ENCODE measurements at places on chromosomes 2 and 18. TPM values are rescaled to one million over a fixed set of nuclear protein-coding genes. Genes with fewer than 3 reads are reported as not detected.

DNA sequence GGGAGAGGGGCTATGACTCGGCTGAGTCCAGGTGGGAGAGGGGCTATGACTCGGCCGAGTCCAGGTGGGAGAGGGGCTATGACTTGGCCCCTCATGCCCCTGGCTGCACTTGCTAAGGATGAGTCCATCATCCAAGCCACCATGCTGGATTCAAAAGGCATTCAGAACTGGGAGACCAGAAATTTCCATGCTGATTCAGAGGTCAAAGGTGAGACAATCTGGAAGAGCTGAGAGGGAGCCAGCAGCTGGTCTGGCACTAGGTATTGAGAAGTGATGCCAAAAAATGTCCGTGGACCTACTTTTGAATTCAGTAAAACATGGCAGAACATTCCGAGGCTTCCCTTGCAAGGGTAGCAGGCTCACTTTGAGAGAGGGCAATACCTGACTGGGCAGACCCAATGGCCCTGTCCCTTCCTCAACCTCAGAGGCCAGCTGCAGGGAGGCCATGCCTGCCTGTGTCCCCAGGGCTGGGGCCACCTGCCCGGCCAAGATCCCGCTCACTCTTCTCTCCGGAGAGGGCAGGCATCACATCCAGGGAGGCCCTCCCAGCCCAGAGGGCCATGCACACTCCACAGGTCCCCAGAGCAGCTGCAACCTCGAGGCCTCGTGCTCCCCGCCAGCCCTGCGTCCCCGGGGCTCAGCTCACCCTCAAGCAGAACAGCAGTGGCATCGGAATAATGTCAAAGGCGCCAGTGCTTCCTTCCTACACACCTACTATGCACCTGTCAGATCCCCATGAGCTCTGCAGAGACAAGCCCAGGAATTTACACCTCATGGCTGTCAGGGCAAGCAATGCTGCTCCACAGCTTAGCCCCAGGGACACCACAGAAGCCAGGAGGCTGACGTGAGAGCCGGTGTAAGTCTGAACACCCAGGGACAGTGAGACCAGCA is 80.2 kb upstream of the GPC1 start:
- no peaks in the 10 kb centered on the region for H3K27me3 ChIP-seq
- no peak overlapping the region for H3K27ac ChIP-seq
- no peaks in the 10 kb centered on the region for H3K4me1 ChIP-seq
- H3K4me3 ChIP-seq, result no peak overlapping the region
- DNase-seq, result no peak

SLC9A4 gene
- total RNA-seq, result 0.81 TPM

- no peak for DNase-seq
- no peaks in the 10 kb centered on the region for H3K27me3 ChIP-seq
- H3K36me3 ChIP-seq, result no peaks in the 10 kb centered on the region
- H3K4me3 ChIP-seq, result no peak overlapping the region
- no peak overlapping the region for H3K27ac ChIP-seq
Observed at GRCh38 chr2:30865892-30866681, 58.8 kb upstream of the CAPN13 start.

GRCh38 chr2:88123164-88123974 is 4.5 kb downstream of the FABP1 start:
- no peak for DNase-seq
- no peak overlapping the region for H3K27ac ChIP-seq
- no peaks in the 10 kb centered on the region for H3K4me1 ChIP-seq
- no peaks in the 10 kb centered on the region for H3K27me3 ChIP-seq
- H3K4me3 ChIP-seq, result no peak overlapping the region
- no peaks in the 10 kb centered on the region for H3K36me3 ChIP-seq

MAP4K3 gene
- 59.6 TPM for total RNA-seq

DNA sequence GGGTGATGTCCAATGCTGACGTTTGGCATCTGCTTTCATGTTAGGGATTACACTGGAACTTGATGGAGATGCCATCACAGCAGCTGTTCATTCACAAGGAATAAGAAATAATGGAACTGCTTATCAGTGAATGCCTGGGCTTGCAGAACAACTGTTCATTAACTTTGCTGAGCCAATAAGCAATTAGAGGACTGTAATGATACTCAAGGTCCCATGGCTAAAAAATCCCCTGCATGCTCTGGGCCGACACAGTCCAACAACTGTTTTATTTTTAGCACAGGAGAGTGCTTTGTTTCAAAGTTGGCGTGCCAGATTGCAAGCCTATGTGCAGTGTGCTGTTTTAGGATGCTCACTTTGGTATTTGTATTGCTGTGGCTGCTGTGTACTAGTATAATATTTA is 408.0 kb upstream of the RGPD4 start:
- no peaks in the 10 kb centered on the region for H3K27me3 ChIP-seq
- no peak overlapping the region for H3K27ac ChIP-seq
- no peak overlapping the region for H3K4me3 ChIP-seq
- H3K36me3 ChIP-seq, result no peaks in the 10 kb centered on the region
- no peak for DNase-seq
- H3K4me1 ChIP-seq, result no peaks in the 10 kb centered on the region

GRCh38 chr2:55438391-55439100 is 18.9 kb upstream of the CCDC88A start:
- H3K4me3 ChIP-seq, result no peak overlapping the region
- no peaks in the 10 kb centered on the region for H3K4me1 ChIP-seq
- no peaks in the 10 kb centered on the region for H3K36me3 ChIP-seq
- DNase-seq, result no peak
- no peak overlapping the region for H3K27ac ChIP-seq

GRCh38 chr2:118169359-118170005 is 81.2 kb downstream of the INSIG2 start:
- no peaks in the 10 kb centered on the region for H3K36me3 ChIP-seq
- H3K27ac ChIP-seq, result no peak overlapping the region
- no peaks in the 10 kb centered on the region for H3K27me3 ChIP-seq
- no peaks in the 10 kb centered on the region for H3K4me1 ChIP-seq
- H3K4me3 ChIP-seq, result no peak overlapping the region

GRCh38 chr2:17813742-17814473 is 2.4 kb upstream of the MSGN1 start:
- DNase-seq, result no peak
- peak overlapping the region; percentile 76 for H3K27ac ChIP-seq
- no peaks in the 10 kb centered on the region for H3K27me3 ChIP-seq

GRCh38 chr18:48024009-48024512 is 93.6 kb upstream of the SMAD2 start:
- H3K4me3 ChIP-seq, result no peak overlapping the region
- no peak overlapping the region for H3K27ac ChIP-seq
- no peaks in the 10 kb centered on the region for H3K36me3 ChIP-seq
- DNase-seq, result no peak
- H3K27me3 ChIP-seq, result no peaks in the 10 kb centered on the region

DNA sequence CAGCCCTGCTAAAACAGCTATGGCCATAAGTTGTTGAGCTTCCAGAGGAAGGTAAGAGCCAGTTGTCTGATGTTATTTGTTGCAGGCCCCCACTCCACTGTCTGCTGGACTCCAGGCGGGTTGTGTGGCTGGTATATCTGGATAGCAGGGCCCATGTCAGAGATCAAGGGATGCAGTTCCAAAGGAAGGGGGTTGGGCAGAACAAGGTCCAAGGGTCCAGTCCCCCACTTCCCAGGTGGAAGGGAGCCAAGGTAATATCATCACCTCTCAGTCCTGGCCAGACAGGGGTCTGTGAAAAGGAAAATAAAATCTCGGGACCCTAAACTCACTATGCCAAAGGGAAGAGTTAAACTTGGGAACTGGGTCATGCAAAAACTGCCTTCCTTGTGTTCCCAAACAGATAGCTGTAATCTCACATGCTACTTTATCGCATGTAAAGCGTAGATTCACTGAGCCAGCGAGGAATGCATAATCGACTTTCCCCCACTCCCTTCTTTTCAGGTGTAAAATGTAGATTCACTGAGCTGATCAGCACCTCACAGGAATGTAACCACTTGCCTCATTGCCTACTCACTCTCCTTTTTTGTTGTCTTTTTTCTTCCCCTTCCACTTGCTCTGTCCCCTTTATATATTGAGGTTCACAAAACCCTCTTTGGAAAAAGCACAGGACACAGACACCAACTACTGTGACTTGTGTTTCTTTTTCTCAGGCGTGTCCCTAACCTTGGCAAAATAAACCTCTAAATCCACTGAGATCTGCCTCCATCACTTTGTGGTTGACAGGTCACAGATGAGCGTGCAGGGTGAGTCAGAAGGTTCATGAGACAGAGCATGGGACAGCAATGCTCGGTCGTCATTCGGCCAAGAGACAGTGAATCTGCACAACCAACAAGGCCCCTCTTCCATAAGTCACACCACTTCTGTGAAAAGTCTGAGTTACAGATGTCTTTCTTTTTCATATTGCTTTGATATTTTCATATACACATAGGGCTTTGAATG is 255.3 kb upstream of the SIX2 start:
- H3K36me3 ChIP-seq, result no peaks in the 10 kb centered on the region
- H3K27ac ChIP-seq, result no peak overlapping the region
- no peak overlapping the region for H3K4me3 ChIP-seq
- H3K27me3 ChIP-seq, result no peaks in the 10 kb centered on the region
- no peak for DNase-seq

DNA sequence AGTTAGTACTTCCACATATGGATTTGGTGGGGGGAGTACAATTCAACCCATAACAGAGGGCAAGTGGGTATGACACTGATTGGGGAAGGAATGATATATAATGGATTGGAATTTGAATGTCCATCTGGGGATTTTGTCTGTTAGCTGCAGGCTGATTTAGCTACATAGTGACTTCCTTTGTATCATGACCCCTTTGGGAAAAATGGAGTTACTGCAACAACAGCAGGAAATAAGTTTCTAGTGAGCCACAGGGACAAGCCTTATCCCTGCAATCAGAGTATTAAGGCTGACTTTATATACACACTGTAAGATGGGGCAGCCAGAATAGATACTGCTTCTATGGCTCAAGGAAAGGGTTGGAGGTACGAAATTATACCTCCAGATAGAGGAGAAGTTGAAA is 404.4 kb upstream of the MEIS1 start:
- no peaks in the 10 kb centered on the region for H3K27me3 ChIP-seq
- no peak overlapping the region for H3K4me3 ChIP-seq
- no peaks in the 10 kb centered on the region for H3K4me1 ChIP-seq
- no peak overlapping the region for H3K27ac ChIP-seq
- H3K36me3 ChIP-seq, result no peaks in the 10 kb centered on the region
- DNase-seq, result no peak

DNA sequence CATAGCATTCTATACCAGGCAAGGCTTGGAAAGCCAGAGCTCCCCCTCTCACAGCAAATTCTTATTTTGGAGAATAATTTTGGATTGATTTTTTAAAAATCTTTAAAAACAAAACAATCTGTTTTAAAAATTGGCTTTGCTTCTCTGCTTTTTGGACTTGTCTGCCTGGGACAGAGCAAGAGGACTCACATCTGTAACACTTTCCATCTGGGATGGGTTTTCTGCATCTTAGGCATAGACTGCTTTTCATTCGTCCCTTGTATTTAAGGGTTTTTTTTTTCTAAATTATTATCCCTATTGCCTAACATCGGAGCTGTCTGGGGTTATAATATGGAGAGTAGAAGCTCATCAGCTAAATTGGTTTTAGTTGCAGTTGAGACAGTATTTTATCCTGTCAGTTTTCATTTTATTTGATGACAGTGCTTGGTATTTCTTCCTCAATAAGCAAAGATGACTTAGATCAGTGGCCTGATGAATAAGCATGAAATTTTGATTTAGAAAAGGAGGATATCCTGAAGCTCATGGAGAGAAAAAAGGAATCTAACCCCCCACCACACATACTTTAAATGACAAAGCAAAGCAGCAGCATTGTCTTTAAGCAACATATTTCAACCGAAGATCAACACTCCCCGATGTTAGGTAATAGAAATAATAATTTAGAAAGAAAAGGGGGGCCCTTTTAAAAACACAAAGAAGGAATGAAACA is 2.3 kb upstream of the FZD7 start:
- H3K36me3 ChIP-seq, result no peaks in the 10 kb centered on the region
- no peak overlapping the region for H3K27ac ChIP-seq
- H3K27me3 ChIP-seq, result no peaks in the 10 kb centered on the region
- peaks cover 4% of the 10 kb centered on the region for H3K4me1 ChIP-seq
- no peak overlapping the region for H3K4me3 ChIP-seq
- no peak for DNase-seq

MAL gene
- 0.62 TPM for total RNA-seq

PID1 gene
- total RNA-seq, result 15.5 TPM

ZNF142 gene
- 32.7 TPM for total RNA-seq

CAPN14 gene
- total RNA-seq, result 1.1 TPM

GALNT13 gene
- 2.2 TPM for total RNA-seq

GRCh38 chr2:33859176-33859575 is 260.1 kb upstream of the FAM98A start:
- no peak overlapping the region for H3K4me3 ChIP-seq
- no peak for DNase-seq
- no peaks in the 10 kb centered on the region for H3K27me3 ChIP-seq
- H3K4me1 ChIP-seq, result no peaks in the 10 kb centered on the region
- no peaks in the 10 kb centered on the region for H3K36me3 ChIP-seq
- no peak overlapping the region for H3K27ac ChIP-seq

MERTK gene
- 73.8 TPM for total RNA-seq

HK2 gene
- 164 TPM for total RNA-seq

GRCh38 chr2:38259311-38259710 is 117.8 kb downstream of the ATL2 start:
- H3K36me3 ChIP-seq, result no peaks in the 10 kb centered on the region
- no peaks in the 10 kb centered on the region for H3K27me3 ChIP-seq
- H3K27ac ChIP-seq, result no peak overlapping the region
- peaks cover 12% of the 10 kb centered on the region for H3K4me1 ChIP-seq
- no peak overlapping the region for H3K4me3 ChIP-seq

- DNase-seq, result no peak
- no peaks in the 10 kb centered on the region for H3K27me3 ChIP-seq
- H3K27ac ChIP-seq, result no peak overlapping the region
- H3K4me3 ChIP-seq, result no peak overlapping the region
- H3K4me1 ChIP-seq, result peaks cover 28% of the 10 kb centered on the region
Observed at GRCh38 chr2:216796115-216796840, 63.6 kb downstream of the TNP1 start.

MREG gene
- total RNA-seq, result 5.2 TPM

GRCh38 chr2:196601430-196602306 is 37.8 kb upstream of the CCDC150 start:
- DNase-seq, result no peak
- H3K4me1 ChIP-seq, result no peaks in the 10 kb centered on the region
- no peak overlapping the region for H3K27ac ChIP-seq

GRCh38 chr2:129905664-129906081 is 73.8 kb upstream of the RAB6C start:
- H3K27ac ChIP-seq, result no peak overlapping the region
- H3K27me3 ChIP-seq, result no peaks in the 10 kb centered on the region
- no peaks in the 10 kb centered on the region for H3K36me3 ChIP-seq

TUBA3E gene
- 141 TPM for total RNA-seq

HDAC4 gene
- 67.5 TPM for total RNA-seq

NR4A2 gene
- total RNA-seq, result 3.9 TPM

- DNase-seq, result no peak
- H3K27ac ChIP-seq, result no peak overlapping the region
- peaks cover 8% of the 10 kb centered on the region for H3K4me1 ChIP-seq
- H3K27me3 ChIP-seq, result no peaks in the 10 kb centered on the region
Observed at GRCh38 chr2:235230821-235231601, 262.8 kb upstream of the AGAP1 start.

ANKRD39 gene
- 13.9 TPM for total RNA-seq

PAIP2B gene
- total RNA-seq, result 3.3 TPM
